ENCODE measurements at places on chromosomes 6 and 20.

DNA sequence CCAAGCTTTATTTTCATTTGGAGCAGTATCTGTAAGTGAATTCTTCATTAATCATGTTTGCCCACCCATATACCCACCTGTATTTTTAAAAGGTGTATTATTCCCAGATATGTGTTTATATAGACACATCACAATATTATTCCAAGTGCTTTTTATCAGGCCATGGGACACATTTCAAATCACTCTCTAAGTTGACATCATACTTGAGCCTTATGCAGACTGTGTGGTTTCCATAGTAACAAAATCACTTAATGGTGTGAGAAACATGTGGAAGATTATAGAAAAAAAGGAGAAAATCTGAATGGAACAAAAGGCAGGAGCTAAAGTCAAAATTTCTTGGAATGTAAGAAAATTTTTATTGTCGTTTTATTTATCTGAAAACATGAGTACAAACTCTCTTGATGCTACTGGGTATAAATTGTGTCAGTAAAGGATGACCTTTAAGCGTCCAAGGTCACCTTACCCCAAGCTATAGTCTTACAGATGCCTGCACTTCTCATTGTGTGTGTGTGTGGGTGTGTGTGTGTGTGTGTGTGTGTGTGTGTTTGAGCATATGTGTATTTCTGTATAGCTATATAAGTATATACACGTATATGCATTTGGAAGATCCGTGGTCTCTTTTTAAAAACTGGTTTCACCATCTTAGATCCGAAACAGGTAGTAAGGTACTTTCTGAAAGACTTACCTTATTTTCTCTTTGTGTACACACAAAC is 79.8 kb upstream of the CCN6 start:
- DNase-seq, result no peak

DNA sequence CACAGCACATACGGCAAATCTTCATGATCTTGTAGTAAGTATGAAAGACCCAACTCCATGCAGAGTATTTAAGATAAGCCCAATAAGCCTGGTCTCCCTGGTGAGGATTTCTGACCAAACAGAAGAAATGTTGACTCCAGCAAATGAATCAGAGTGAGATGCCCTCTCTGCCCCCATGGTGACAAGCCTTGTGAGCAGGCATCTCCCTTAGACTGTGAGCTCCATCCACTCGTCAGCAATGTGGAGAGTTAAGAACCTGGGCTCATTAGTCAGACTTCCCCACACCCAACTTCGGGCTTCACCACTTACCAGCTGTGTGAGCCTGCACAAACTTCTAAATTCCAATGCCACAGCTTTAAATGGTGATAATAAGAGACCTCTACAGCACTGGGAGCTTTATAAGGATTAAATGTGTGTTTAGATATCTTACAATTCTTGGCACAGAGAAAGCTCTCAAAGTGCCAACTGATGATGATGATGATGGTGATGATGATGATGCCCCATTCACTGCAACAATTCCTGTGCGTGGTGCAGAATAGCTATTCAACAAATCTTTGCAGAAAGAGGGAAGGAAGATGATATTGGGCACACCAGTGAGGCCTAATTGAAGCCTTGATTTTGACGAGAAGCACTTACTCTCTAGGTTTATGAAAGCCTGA is 253.4 kb upstream of the TAB2 start:
- DNase-seq, result no peak

DNA sequence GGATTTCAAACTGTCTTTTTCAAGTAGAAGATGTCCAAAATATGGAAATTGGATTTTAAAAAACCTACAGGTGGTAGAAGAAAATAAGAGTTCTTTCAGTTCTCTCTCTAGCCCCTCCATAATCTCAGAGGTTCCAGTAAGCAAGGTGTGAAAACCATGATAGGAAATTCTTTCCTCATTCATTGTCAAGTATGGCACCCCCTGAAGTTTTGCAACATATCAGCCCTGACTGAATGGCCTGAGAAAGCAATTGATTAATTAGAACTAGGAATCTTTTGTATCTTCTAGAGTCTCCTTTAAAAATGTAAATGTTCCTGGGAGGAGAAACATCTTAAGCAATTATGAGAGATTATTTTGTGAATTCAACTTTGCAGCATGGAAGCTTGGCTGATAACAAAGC is 198.7 kb upstream of the STXBP5 start:
- no peak for DNase-seq

DNA sequence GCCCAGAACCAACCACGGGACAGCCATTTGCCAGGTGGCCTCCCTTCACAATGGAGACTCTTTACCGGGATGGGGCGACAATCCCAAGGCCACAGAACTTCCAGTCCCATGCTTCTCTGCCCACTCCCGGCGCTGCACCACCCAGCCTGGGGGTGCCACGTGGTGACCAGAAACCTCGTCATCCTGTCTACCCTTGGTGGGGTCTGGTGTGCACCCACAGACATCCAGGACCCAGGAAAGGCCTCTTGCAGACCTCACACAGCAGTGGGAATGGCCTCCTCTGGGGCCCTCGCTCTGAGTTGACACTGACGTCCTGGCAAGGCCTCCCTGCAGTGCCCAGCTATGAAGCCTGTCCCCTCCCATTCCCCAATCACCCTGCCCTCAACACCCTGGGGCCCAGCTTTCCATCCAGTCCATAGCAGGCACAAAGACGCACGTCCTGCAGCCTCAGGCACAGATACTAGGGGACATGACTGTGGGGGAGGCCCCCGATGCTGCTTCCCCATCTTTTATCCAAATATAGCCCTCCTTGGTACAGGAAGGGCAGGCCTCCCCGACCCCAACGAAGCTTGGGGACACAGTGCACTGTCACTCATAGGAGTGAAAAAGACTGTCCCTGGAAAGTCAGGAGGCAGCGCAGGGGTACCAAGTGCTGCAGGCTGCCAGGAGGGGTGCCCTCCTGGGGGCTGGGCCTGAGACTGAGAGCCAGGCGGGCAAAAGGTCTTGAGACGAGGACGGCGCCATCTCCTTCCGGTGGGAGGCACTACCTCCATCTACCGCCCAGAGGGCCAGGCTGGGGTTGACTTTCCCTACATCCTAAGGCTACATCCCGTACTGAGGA is 7.2 kb downstream of the CST7 start:
- DNase-seq, result no peak

GRCh38 chr20:59571151-59571550 is 33.2 kb upstream of the PHACTR3 start:
- DNase-seq, result no peak

DNA sequence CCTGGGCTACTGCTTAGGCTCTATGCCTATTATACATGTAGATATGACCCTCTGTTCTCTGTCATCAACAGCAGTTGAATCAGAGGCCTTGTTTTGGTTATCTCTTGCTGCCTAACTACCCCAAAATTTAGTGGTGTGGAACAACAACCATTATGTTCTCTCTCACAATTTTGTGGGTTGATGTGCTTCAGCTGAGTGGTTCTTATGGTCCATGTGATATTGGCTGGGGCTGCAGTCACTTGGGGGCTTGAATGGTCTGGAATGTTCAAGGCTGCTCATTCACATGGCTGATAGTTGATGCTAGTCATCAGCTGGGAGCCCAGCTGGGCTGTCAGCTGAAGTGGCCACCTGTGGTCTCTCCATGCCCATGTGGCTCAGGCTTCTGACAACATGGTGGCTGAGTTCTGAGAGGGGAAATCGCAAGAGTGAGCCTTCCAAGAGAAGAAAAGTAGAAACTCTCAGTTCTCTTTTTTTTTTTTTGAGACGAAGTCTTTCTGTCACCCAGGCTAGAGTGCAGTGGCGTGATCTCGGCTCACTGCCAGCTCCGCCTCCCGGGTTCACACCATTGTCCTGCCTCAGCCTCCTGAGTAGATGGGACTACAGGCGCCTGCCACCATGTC is 47.8 kb downstream of the SHLD1 start:
- no peak for DNase-seq

- no peak for DNase-seq
Observed at GRCh38 chr6:12973386-12973785, 256.8 kb downstream of the PHACTR1 start.

- DNase-seq, result no peak
Observed at GRCh38 chr20:59316911-59317731, 16.7 kb downstream of the EDN3 start.

DNA sequence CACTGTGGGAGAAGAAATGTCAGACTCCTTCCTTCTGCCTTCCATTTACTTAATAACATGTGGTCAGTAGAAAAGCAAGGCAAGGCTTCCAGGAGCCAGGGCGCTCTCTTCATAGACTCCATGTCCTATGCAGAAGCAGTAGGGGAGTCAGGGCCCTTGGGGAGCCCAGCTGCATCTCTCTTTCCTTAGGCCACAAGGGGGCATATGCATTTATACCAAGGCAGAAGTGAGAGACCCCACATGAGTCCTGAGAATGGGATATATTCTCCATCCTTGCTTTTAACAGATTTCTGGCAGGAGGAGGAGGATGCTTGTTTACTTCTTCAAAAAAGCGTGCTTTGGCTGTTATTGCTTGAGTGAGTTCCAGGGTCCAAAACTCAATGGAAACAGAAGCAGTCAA is 198.5 kb downstream of the HIVEP2 start:
- no peak for DNase-seq

DNA sequence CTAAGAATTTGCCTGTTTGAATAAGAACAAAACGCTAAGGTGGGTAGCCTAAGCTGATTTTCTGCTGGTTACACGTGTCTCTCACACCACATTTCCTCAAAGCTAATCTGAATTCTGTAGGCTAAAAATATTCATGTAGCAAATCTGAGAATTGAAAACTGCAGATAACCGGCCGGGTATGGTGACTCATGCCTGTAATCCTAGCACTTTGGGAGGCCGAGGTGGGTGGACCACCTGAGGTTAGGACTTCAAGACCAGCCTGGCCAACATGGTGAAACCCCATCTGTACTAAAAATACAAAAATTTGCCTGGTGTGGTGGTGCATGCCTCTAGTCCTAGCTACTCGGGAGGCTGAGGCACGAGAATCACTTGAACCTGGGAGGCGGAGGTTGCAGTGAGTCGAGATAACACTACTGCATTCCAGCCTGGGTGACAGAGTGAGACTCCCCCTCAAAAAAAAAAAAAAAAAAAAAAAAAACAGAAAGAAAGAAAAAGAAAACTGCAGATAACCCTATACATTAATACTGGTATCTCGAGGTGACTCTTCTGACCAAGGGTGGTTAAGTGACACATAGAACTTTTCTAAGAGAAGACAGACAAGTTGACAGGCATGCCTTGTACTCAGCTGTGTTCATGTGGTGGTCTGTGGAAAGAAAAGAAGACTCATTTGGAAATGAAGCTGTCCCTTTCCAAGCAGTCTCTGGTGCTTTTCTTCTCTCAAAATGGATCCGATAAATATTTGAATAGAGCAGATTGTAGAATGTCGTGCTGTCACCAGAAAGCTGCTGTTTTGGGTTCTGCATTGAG is 24.7 kb upstream of the ASXL1 start:
- DNase-seq, result no peak

DNA sequence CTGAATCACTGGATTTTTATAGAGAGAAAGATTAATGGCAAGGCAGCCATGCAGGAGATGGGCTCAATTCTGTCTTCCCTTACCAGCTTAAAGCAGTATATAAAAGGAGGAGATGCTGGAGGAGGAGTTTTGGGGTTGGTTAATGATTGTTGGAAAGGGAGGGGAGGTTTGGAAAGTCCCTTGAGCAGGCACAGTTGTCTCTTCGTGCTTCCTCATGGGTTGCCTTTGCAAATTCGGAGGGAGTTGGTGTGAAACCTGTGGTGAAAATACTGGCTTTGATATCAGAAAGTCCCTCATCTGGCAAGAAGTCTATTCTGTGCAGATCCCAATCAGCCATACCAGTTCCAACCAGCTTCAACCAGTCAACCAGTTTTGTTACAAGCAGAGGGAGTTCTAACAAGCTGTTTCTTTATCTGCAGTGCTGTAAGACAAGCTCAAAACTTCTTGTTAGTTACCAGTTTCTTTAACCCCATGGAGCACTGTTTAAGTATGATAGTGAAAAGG is 107.0 kb downstream of the HIVEP1 start:
- no peak for DNase-seq

DNA sequence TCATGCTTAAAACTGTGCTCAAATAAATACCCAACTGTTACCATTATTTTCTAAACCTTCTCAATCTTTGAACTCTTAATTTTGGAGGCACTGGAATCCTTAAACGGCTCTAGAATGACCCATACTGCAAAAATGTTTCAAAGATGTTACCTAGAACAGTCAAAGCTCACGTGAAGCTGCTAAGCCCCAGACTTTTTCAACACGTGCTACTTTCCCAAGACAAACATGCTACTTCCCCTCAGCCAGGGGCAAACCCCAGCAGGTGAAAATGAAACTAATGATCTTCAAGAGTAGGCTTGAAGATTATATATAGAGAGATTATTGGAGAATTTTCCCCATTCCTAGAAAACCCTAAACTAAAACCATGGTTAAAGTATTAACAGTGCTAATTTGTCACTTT is 28.1 kb downstream of the HUS1B start:
- DNase-seq, result no peak

GRCh38 chr6:12720310-12720709 is 3.7 kb downstream of the PHACTR1 start:
- DNase-seq, result no peak

DNA sequence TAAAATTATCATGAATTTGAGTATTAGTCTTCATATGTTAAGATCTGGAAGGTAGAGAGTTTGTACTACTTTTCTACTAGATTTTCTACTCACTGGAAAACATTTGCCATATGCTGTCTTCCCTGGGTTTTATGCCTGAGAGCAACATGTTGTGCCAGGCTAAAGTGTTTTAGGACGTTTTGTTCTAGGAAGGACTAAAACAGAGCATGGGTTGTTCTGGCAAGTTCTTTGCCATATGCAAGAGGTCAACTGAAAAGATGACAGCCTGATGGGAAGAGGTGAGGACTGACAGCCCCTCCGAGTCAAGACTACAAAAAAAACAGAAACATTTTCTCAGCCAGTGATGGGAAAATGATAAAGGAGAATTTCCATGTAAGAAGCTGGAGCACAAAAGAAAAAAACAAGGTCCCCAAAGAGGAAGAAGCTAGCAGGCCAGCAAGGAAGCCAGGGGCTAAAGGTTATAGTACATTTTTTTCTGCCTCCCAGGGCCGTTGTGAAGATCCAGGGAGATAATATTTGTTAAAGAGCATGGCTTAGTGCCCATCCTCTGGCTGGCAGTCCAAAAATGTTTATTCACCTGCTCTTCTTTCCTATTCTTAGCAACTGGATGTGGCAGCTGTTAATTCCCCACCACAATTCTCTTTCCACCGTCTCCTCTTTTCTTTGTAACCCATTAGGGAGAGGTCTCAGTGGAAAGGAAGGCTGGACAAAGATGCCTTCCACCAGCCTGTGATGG is 7.8 kb downstream of the SCGN start:
- no peak for DNase-seq
